ENCODE measurements at places on chromosomes 16 and 17.
A peak's percentile ranks its signal among the peaks of the same experiment; 100 is the strongest.

DNA sequence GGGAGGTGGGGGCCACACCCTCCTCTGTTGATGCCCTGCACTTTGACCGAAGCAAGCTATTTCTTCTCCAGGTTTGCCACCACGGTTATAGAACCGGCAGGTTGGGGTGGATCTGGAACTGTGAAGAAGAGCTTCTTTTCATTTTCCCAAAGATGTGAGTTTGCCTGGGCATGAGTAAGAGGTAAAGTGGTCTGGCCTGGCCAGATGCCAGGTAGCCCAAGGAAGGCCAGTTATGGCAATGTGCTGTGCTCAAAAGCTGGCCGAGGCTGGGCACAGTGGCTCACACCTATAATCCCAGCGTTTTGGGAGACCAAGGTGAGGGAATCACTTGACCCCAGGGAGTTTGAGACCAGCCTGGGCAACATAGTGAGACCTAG is 18.7 kb downstream of the ATP6V0D1 start:
- no peak for DNase-seq

- no peak for DNase-seq
Measured at GRCh38 chr17:78469443-78469842, 91.0 kb downstream of the PGS1 start.

DNA sequence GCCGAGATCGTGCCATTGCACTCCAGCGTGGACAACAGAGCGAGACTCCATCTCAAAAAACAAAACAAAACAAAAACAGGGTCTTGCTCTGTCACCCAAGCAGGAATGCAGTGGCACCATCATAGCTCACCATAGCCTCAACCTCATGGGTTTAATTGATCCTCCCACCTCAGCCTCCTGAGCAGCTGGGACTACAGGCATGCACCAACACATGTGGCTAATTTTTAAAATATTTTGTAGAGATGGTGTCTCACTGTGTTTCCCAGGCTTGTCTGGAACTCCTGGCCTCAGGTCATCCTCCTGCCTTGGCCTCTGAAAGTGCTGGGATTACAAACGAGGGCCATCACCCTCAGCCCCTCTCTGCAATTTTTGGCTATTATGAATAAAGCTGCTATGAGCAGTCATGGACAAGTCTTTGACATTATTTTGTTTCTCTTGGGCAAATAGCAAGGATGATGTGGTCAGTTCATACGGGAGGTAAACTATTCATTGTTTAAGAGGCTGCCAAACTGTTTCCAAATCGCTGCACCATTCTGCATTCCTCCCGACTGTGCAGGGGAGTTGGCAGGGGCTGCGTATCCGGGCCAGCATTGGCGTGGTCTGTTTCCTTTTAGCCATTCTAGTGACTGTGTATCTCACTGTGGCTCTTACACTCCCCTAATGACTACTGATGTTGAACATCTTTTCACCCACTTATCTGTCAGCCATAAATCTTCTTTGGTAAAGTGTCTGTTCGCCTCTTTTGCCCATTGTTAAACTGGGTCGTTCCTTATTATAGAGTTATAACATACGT is 21.1 kb downstream of the EIF4A3 start:
- DNase-seq, result peak; percentile 15

- DNase-seq, result peak; percentile 57
Measured at GRCh38 chr17:76546556-76547182, 6.8 kb downstream of the PRCD start.

- DNase-seq, result no peak
Measured at GRCh38 chr16:6913566-6913965, 419.1 kb upstream of the RBFOX1 start.

DNA sequence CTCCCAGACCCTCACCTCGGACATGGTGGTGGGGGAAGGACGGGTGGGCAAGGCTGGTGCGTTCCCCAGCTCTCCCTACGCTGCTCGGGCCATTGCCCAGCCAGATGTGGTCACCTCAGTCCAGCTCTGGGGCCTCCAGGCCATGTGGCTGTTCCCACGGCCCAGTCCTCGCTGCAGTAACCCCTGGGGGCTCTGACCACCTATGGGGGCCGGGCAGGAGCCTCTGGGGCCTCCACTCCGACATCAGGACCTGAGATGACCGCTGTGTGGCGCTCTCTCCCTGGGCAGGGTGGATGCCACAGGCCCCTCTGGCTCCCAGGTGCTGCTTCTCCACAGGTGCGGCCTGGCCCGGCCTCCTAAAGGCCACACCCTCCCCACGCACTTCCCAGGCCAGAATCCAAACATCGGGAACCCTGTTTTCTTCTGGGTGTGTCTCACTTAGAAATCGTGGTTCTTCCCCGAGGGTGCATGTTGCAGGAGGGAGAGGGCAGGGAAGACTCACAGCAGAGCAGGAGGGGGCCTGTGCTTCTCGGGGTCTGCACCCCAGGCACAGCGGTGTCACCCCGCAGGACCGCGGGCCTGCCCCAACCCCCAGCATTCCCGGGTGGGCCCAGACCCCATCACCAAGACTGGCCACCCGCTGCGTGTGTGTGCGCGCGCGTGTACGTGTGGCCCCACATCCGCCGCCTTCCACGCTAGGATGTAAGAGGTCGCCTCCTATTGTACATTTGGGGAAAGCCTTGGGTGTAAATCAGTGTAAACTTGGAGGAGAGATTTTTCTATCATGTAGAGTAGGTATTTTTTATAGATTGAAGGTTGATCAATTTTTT is 5.9 kb upstream of the CAPN15 start:
- no peak for DNase-seq

GRCh38 chr17:28505986-28506665 is at the start of gene FOXN1:
Gene FOXN1, plus strand, starts transcription at chr17:28506348. Its CDS starts 17,622 bp downstream, at chr17:28523970.
- no peak for DNase-seq

DNA sequence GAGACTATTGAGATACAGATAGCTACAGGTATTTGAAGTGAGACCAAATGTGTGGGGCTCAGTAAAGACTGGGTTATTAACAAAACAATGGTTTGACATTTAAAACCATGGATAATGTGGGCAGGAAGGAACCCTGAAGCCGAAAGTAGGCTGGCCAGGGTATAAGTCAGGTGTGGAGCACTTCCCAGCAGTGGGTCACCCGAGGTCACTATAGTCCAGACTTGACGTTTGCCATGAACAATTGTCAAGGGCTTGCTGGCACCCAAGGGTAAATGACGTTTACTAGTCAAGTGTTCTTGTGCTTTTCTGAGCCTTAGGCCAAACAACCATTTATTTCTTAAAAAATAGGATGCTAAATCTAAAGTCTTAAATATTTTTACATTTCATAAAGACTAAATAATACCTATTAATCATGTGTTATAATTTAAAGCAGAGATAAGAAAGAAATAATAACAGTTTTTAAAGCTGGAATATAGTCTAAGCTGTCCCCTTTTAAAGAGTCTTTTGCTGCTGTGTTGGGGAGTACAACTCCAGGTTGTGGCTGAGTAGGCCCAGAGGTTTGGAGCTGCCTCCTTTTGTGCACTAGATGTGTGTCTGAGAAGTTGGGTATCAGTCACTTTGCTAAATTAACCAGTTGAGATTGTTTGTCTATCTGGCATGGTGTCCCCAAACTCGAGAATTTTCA is 15.7 kb downstream of the ALDH3A2 start:
- no peak for DNase-seq

DNA sequence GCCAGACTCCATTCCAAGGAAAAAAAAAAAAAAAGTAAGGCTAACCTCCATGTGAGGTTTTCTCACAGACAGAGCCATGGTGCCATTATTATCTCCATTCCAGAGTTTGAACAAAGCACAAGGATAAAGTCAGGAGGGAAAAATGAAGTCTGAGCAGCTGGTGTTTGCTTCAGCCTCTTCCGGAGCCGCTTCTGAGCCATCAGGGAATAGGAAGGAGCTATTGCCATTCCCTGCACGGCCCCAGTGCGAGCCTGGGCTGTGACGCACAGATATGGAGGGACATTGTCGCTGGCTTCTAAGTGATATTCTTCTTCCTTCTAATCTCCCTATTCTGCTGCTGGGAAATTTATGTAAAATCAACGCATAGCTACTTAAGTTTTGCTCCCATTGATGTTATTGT is 69.5 kb upstream of the PIRT start:
- no peak for DNase-seq

DNA sequence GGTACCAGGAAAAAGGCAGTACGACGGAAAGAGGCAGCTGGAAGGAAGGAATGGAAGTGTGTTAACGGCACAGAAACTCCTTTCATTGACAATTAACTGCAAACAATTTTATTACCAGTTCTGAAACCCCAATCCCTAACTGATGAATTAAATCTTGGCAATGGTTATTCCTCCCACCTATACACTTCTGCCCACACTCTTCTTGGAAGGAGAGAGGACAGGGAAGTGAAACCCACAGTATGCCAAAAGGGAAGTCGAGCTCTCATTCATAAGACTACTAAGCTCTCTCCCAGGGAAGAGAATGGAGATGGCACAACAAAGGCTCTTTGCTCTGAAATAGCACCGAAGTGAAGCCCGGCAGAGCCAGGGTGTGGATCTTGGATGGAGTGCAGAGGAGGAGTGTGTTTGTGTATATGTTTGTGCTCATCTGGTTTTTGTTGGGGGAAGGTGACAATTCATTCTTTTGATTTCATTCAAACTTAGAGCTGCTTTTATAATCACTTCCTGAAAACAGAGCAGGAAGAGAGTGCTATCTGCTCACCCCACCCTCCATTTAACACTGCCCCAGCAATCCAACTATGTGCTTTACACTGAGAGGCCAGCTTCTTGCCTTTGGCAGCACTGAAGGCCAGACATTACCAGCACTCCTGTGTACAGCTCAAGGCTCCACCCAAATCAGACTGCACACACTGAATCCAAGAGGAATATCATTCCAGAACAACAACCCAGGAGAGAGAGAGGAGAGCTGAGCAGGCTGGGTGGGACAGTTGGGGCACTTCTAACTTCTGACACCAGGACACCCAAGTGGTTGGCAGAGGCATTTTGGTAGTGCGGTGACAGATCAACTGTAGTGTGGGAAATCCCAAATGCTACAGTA is 68.7 kb downstream of the HIC1 start:
- no peak for DNase-seq

DNA sequence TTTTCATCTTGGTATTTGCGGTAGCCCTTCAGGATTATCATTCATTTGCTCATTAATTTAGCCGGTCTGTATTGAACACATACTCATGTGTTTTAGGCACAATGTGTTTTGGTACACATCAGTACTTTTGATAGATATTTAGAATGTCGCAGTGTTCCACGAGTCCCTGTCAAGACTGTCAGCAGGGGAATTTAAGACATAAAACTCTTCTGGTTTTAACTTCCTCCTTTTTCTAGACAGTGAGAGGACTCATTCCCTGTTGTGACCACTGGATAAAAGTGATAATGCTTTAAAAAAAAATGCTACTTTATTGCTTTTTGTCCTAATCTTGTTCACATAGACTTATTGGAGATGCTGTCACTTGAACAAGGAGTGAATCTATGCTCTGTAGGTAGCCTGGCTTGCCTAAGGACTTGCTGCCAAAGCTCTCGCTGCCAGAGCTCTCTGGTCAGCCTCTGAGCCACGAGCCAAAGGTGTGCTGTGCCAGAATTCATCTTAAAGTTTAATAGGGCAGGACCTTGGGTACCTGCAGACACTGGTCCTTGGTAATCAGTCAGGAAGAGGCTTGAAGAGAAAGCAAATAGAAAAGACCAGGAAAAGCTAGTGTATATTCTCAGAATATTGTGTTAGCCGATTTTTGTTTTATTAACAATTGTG is 5.4 kb downstream of the DCAF7 start:
- no peak for DNase-seq

DNA sequence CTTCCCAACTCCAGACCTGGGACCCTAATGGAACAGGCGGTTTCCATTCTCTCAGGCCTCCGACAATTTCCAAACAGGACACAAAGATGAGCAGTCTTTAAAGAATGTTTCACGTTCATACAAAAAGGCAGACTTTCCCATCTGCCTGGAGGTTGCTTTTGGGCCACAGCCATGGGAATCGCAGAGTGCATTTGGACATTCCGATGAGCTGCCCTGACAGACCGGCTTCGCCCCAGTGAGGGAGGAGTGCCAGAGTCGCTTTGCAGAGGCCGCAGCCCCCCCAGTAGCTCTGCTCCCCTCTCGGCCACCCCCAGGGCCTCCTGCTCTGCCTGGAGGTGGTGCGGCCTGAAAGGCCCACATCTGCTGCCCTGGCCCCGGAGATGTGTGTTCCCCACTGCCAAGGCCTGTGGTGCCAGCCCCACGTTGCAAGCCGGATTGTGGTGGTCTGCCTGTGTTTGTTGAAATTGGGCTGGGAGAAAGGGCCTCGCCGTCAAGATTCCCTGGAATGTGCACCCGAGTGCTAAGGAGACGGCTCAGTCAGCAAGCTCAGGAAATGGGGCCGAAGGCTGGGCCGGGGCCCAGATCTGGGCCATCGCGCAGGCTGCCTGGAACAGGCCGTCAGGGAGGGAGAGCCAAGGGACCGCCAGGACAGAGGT is 89.8 kb downstream of the C16orf95 start:
- DNase-seq, result no peak

DNA sequence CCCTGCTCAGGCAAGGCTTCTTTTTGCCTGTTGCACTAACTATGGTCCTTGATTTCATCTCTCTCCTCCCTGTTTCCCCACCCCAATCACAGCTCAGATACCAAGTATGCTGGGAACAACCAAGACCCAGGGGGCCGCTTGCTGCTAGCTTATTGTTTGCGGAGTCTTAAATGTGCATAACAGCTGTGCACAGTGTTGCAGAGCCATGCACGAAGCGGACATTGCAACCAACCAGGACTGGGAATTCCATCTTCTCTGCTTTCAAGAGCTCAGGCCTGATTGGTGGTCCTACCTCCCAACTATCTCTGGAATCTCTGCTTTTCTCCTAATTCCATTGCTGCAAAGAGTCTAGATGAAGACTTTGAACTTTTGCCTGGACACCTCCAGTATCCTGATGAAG is 281.3 kb upstream of the TNRC6C start:
- no peak for DNase-seq
